PC-3 (cell line): ENCODE measurements at places on chromosomes 4 and X. TPM values are rescaled to one million over a fixed set of nuclear protein-coding genes. Genes with fewer than 3 reads are reported as not detected.

TLL1 gene
- total RNA-seq, result 4.8 and 5.0 TPM in 2 replicates

JAKMIP1 gene
- 0.04 and 0.75 TPM in 2 replicates for total RNA-seq

C4orf50 gene
- not detected in 2 replicates for total RNA-seq

IBSP gene
- total RNA-seq, result not detected in 2 replicates

MAGEB1 gene
- total RNA-seq, result not detected in 2 replicates

ATP8A1 gene
- 3.9 and 5.3 TPM in 2 replicates for total RNA-seq

XG gene
- not detected in 2 replicates for total RNA-seq

CT45A8 gene
- not detected in 2 replicates for total RNA-seq

FIP1L1 gene
- 76.1 and 102 TPM in 2 replicates for total RNA-seq

PAQR3 gene
- total RNA-seq, result 10.7 and 16.9 TPM in 2 replicates

RXFP1 gene
- total RNA-seq, result not detected in 2 replicates

GRCh38 chr4:79013756-79014155 lies 74.5 kb upstream of the PAQR3 start:
- DNase-seq, result no peak

DNA sequence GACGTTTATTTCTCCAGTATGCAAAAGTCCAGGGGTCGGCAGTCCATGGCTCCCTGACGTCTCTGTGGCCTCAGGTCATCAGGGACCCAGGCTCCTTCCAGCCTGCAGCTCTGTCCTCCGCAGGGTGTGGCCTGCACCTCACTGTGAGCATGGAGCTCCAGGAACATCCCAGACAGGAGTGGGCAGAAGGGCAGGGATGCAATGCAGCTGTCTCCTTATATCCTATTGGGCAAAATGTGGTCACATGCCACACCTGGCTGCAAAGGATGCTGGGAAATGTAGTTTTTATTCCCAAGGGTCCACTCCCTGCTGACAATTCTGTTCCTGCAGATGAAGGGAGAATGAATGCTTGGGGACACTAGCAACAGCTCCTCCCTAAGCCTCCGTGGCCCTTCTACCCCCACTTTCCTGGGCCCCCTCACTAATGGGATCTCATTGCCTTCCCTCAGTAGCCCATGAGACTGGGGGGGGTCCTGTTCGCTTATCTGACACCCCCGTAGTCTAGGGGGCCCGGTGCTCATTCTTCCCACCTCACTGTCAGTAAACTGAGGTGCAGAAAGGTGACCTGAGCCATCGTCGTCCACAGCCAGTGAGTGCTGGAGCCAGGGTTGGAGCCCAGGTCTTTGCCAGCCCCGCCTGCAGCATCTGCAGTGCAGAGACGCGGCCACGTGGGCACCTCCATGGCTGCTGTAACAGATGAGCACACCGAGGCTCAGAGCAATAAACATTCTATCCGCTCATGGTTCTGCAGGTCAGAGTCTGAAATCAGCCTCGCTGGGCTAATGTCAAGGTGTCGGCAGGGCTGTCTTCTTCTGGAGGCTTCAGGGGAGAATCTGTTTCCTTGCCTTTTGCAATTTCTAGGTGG lies 5.9 kb upstream of the GRPEL1 start:
- peak; percentile 67 for DNase-seq

- no peak for DNase-seq
These were observed 78.4 kb downstream of the IRF2 start for GRCh38 chr4:184395971-184396391.

DNA sequence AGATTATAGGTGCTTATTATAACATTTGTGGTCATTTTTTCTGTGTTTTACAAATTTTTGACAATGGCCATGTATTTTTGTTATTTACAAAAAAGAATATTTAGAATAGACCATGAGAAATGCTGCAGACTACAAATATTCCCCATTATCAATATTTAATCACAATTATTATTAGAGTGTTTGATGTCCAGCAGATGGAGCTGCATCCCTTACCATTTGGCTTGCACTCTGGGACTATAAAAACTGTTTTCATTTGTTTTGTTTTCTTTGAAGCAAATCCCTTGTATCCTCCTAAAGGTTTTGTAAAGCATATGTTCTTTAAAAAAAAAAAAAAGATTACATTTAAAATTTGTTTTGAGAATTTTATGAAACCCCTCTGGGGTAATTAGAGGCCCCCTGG lies 85.6 kb upstream of the CXorf66 start:
- peak; percentile 29 for DNase-seq

GRCh38 chr4:7539659-7540058 lies 104.9 kb upstream of the PSAPL1 start:
- DNase-seq, result peak; percentile 82

DNA sequence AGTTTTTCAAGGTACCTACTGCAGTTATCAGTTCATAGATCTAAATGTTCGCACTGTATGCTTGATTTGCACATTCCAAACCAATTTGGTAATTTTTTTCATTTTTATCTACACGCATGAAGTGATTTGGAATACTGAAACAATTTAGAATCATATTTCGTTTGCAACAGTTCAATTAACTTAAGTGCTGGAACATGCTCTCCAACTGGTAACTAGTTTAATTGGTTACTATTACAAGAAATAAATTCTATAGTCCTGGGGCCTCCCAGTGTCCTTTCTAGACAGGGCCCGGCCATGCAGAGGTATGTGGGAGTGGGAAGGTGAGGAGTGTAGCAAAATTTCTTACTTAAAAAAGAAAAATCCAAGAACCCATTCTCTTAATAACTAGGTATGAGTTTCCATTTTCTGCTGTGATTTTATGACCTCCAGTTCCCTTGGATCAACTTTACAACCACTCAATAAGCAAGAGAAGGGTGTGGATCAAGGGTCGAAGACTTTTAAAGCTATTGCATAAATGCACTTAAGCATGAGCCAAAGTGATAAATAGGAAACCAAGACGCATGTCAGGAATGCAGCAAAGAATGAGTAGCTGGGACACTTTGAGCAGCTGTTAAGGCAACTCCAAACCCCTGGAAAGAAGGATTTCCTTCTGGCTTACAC lies 106.9 kb downstream of the PPARGC1A start:
- DNase-seq, result no peak

GRCh38 chrX:127568691-127569090 lies 483.5 kb downstream of the ACTRT1 start:
- DNase-seq, result no peak

DNA sequence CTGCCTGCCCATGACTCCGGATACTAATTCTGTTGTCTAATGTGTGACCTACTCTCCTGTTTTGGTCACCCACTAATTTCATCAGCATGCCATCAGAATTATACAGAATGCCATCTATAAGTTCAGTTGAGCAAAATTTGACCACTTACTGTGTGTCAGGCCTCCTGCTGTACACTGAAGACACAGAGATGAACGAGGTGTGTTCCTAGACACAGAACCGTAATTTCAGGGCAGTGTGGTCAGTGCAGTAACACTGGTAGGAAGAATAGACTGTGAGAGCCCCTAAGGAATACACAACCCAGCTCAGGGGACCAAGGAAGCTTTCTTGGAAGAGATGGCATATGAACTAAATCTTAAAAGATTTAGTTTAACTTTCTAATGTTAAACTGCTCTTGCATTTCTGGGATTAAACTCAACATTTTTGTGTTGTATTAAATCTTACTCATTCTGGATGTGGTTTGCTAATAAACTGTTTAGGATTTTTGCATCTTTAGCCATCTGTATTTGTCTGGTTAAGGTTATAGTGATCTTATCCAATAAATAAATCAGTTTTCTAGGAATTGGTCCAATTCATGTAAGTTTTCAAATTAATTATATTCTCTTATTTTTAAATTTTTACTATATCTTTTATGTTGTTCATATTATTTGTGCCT lies 34.3 kb downstream of the KANTR start:
- peak; percentile 46 for DNase-seq

DNA sequence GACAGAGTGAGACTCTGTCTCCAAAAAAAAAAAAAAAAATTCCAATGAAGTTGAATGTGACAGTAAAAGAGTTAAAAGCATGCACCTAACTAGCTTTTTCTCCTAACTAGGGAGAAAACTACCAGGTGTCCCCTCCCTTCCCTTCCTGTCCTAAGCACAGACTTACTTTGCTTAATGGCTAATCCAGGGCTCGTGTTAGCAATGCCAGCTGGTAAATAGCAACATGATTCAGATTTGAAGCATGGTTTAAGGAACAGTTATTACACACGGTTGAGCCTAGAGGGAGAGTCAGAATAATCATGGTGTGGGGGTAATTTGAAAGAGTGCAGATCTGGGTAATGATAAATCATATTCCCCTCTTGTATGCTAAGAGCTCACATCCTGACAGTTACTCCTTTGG lies 338.3 kb downstream of the STIM2 start:
- DNase-seq, result no peak

DNA sequence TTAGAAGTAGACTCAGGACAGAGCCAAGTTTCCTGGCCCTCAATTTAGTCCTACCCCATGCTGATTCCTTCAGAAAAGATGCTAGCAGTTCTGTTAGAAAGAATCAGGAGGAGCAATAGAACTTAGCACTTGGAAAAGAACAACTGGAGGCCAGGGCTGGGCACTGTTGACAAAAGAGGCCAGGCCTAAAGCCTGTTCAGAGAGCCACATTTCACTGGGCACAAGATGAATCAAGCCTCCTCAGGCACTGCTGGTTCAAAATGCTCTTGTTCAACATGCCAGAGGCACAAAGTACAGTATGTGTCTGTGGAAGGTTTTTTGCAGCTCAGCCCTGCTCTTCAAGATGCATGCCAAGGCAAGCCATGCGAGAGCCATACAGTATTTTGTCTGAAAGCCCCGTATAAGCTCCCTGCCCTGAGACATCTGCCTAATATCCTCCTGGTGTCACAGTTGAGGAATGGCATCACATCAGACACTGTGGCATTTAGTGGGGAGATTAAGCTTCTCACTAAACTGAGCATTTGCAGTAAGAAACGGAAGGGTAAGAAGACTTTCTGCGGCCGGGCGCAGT lies 53.7 kb downstream of the RASL11B start:
- DNase-seq, result no peak

- DNase-seq, result no peak
These were observed 32.0 kb downstream of the HAND2 start for GRCh38 chr4:173498023-173498422.

- DNase-seq, result peak; percentile 32
These were observed 66.8 kb upstream of the SH3RF1 start for GRCh38 chr4:169337510-169337909.

GRCh38 chr4:11297201-11297600 lies 131.5 kb downstream of the HS3ST1 start:
- DNase-seq, result peak; percentile 34

- DNase-seq, result peak; percentile 46
These were observed 11.6 kb downstream of the SMIM20 start for GRCh38 chr4:25925486-25926201.

GRCh38 chr4:102527695-102528283 lies 26.6 kb downstream of the NFKB1 start:
- DNase-seq, result no peak

DNA sequence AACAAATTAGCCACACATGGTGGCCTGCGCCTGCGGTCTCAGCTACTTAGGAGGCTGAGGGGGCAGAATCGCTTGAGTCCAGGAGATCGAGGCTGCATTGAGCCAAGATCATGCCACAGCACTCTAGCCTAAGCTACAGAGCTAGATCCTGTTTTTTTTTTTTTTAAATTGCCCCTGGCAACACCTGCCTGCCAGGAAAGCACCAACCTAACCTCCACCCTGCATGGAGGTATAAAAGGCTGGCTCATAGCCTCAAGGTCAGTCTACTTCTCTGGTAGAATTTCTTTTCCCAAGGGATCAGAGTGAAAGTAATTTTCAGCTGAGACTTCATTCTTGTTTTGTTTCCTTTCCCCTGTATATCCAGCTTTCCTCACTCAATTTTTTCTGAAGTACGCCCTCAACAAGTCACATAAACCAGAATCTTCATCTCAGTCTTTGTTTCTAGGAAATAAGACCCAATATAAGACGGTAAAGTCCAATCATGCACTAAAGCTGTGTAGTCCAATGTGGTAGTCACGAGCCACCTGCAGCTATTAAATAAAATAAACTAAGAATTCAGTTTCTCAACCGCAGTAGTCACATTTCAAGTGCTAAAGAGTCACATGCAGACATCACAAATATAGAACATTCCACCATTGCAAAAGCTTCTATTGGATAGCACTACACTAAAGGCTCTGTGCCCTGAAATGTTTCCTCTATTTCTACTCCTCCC lies 113.3 kb downstream of the HPGD start:
- no peak for DNase-seq

DNA sequence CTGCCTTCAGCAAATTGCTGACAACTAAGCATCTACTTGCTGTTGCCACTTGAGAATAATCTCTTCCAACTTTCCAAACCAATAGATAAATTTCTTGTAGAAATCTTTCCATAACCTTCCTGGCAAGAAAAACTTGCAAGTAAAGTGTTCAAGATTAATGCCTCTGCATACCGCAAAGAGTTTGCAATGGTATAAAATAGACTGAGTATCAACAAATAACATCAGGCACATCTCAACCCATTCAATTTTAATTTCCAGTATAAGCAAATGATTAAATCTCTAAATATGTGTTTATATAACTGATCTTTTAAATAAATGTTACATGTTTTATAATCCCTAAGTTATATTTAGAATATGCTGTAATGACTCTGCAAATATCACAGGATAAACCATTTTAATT lies 275.2 kb upstream of the AGA start:
- no peak for DNase-seq

DNA sequence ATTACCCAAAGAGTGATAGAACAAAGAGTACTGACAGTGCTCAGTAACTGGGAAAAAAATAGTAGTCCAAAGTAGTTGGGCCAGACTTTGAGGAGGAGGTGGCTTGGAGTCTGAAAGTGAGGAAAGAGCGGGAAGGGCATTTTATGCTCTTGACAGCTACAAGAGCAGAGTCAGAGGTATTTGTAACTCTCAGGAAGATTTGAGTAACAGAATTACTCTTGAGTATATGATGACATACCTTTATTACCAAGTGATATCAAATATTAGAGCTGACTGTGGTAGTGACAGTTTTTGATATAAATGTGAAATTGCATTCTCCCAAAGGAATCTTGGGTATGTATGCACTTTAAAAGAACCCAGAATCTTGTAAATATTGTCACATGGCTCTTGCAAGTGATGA lies 2.2 kb downstream of the SLAIN2 start:
- peak; percentile 13 for DNase-seq

DNA sequence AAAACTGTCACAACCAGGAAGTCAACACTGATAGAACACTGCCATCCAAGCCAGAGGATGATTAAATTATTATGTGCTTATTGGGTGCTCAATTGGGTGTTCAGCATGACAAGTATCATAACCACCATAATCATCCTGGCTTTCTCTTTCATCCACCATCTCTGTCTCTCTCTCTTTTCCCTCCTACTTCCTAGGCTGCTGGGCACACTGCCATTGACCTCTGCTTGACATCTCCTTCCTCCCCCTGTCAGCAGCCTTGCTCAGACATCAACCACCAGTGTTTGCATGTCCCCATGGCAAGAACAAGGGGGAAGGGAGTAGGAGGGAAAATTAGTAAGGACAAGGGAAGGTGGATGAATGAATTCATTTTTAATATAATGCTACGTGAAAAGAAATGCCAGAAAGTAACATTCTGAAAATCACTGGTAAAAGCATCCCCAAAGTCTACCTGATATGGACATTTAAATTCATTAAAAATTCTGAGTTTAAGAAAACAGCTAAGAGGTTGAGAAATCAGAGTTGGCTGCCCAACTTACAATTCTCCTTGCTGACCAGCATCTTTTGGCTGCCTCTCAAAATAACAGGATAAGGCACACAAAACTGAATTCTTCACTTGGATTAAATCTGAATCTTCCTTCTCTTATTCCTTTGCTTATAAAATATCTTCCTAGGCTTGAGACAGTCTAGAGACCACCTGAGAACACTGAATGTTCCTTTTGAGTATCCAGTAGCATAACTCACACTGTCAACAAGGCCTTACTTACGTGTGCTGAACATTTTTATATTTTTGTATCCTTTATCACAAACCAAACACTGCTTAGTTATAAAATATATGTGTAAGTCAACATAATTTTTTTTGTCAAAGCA lies 48.5 kb downstream of the SNCA start:
- no peak for DNase-seq

GRCh38 chr4:169963998-169964397 lies 62.2 kb downstream of the MFAP3L start:
- no peak for DNase-seq
